GM19239 (cell line): ENCODE measurements at places on chromosomes 6 and 20.

- peak; percentile 13 for DNase-seq
Measured at GRCh38 chr6:142671791-142672190, 273.2 kb downstream of the HIVEP2 start.

- DNase-seq: no peak
Measured at GRCh38 chr6:35058358-35058675, 82.8 kb downstream of the TCP11 start.

GRCh38 chr20:54668271-54669039 is 193.1 kb downstream of the DOK5 start:
- DNase-seq: peak; percentile 16

DNA sequence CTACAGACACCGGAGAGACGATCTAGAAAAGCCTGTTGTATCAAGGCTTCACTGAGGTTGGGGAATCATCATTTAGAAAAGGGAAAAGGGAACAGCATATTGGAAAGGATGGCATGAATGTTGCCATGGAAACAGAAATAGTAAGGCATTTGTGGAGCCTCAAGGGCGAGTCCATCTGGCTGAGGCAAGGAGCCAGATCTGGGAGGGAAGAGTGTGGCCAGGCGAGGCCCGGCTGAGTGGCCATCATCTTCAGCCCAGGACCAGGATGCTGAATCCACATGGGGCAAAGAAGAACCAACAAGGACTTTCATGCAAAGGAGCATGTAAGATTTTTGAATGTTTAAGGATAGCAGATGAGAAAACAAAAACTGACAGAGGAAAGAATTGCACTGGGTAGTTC is 85.8 kb downstream of the MAP3K5 start:
- DNase-seq: no peak

GRCh38 chr6:106250953-106251352 is 74.6 kb downstream of the ATG5 start:
- DNase-seq: no peak

- DNase-seq: no peak
Measured at GRCh38 chr20:44861531-44862006, 23.9 kb upstream of the YWHAB start.

DNA sequence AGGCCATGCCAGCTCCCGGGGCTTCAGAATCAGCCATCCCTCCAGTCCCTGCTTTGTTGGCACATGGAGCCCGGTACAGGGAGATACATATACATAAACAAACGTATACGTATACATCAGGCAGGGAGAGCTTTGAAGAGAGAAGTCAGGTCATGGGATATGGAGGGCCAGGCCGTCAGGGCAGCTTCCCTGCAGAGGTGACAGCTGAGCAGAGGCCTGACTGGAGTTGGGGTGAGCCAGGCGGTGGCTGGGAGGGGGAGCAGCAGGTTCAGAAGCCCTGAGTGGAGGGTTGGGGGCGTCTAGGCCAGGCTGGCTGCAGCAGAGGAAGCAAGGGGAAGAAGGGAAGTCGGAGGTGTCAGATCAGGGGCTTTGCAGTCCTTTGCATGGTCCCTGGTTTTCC is 61.7 kb downstream of the STK35 start:
- no peak for DNase-seq

- no peak for DNase-seq
Measured at GRCh38 chr6:20816126-20816525, 281.9 kb downstream of the CDKAL1 start.

DNA sequence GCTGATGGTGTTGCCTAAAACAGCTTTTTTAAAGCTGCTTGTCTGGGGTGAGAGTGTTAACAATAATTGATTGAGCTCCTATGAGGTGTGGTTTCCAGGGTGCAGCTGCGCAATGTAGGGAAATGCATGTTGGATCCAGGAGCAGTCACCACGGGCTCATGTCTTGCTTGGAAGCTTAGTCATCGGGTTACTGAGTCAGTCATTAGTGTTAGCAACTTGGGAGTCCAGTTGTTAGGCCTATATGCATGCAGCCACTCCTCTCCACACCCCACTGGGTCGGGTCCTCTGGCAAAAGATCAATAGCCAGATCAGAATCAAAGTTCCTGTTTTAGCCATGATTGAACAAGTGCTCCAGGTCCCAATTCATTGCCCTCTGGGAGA is 271.7 kb upstream of the CHD6 start:
- no peak for DNase-seq

DNA sequence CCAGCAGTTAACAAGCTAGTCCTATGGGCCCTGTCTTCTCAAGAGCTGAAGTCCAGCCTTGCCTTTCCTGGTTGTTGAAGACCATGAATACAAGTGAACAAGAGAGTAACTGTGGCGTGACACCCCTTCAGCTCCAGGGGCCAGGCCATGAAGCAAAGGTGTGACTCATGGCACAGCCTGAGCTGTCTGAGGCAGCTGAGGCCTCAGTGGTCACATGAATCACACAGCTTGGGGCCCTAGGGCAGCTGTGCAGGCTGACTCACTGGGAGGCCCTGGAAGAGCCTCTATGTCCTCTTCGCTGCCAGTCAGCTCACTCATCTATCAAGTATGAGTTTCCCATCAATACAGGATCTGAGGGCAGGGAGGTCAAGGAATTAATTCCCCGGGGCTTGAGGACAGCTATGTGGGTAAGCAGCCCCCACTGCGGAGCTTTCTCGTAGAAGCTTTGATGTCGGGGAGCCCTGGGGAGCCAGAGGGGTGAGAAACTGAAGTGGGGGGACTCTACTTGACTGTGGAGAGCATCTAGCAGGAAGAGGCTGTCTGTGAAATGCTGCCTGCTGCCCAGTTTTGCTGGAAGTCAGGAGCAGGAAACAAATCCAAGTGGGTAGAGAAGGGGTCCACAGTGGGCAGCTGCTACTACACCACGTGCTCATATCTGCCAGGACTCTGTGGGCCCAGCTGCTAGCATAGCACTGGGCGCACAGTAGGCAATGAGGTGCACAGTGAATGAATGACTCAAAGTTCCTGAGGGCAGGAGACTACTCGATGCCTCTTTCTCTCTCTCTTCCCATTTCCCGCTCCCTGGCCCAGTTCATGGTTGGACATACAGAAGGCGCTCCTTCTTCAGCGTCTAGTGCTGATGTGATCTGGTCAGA is 13.7 kb upstream of the FAM83C start:
- no peak for DNase-seq

- DNase-seq: no peak
Measured at GRCh38 chr6:112298816-112299281, 44.5 kb upstream of the LAMA4 start.

GRCh38 chr6:105021399-105021798 is 64.5 kb downstream of the LIN28B start:
- DNase-seq: no peak

GRCh38 chr6:136039185-136039584 is 187.7 kb downstream of the PDE7B start:
- DNase-seq: no peak

GRCh38 chr6:44800171-44800783 is 412.8 kb downstream of the CDC5L start:
- DNase-seq: no peak

GRCh38 chr6:116954938-116955337 is 77.9 kb downstream of the RFX6 start:
- DNase-seq: no peak

- DNase-seq: no peak
Measured at GRCh38 chr20:53827292-53828087, 233.9 kb upstream of the ZNF217 start.

GRCh38 chr6:98842342-98843180 is 8.2 kb downstream of the POU3F2 start:
- no peak for DNase-seq

DNA sequence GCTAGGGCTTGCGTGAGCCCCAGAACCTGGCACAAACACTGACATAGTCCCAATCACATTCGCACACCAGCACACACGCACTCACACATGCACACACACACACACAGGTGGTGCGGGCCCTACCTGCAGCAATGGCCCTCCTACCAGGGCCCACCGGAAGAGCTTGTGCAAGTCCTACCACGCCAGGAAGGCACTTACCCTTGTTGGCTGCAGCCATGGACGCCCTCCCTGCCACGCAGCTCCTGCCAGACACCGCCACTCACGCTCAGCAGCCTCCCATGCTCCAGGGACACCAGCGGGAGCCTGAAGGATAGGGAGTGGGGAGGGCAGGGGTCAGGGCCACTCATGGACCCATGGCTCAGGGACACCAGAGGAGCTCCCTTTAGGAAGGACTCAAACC is 7.7 kb downstream of the ADISSP start:
- DNase-seq: no peak

DNA sequence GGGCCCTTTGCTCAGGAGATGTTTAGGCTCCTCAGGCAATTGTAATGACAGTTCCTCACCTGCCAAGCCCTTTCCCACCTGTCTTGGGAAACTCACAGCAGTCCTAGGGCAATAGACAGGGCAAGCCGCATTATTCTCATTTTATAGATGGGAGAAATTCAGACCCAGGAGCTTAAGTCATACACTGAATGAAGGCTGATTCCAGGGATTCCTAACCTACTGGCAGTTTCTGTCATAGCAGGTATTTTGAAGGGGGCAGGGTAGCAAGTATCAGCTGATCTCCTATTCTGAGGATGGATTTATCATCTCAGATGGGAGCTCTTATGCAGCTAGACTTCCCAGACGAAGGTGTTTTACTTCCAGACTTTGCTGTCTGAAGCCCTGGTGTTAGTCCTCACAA is 61.4 kb upstream of the MYL9 start:
- DNase-seq: no peak

DNA sequence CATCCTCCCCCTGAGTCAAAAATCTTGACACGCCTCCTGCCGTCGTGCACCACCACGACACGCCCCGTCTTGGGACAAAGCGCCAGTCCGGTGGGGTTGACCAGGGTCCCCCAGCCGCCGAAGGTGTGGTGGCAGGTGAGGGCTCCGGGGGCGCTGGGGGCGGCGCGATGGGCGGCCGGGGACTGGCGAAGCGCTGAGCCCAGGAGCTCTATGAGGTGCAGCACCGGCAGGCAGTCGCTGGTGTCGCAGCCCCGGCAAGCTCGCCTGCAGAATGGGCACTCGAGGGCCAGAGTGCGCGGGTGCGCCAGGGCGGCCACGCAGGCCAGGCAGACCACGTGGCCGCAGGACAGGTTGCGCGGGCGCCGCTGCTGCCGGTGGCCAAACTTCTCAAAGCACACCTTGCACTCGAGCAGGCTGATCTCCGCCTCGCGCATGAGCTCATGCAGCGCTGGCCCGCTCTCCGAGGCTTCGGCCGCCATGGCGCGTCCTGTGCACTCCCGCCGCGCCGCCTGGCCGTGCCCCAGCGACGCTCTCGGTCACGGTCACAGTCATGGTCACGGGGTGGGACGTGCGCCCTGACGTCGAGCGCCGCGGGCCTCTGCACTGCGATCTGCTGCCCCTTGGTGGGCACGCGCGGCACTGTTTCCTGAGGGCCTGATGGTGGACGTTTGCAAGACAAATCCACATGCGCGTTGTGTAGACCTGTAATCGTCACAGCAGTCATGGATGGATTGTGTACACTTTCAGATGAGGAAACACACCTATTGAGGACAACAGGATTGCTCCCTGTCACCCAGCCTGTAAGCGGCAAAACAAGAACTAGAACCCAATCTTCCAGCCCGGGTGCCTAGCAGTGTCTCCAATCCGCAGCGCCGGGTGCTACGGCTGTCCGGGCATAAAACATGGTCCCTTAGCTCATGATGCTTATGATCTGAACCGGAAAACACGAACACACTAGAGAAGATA is at the start of gene NHLRC1:
TSS of gene NHLRC1 (minus strand) at position 550 of the 966 bp plus-strand sequence. CDS start at position 479, 71 bp downstream.
- DNase-seq: peak; percentile 63

GRCh38 chr6:23477586-23477985 is 648.4 kb upstream of the NRSN1 start:
- DNase-seq: no peak

DNA sequence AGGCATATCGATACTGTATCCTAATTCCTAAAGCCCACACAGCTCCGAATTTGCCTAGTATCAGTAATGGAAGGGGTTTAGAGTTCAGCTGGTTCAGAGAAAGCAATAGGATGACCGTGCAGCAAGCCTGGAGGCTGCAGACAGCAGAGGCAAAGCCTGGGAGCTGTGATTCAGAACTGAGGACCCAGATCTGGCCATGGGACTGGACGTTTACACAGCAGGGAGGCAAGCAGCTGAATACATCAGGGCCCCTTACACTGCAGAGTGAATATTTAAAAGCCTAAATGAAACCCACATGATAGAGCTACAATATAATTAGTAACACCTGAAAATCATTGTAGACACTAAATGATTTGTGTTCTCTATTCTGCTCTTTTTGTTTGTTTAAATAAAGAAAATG is 38.0 kb downstream of the ELOVL2 start:
- no peak for DNase-seq

DNA sequence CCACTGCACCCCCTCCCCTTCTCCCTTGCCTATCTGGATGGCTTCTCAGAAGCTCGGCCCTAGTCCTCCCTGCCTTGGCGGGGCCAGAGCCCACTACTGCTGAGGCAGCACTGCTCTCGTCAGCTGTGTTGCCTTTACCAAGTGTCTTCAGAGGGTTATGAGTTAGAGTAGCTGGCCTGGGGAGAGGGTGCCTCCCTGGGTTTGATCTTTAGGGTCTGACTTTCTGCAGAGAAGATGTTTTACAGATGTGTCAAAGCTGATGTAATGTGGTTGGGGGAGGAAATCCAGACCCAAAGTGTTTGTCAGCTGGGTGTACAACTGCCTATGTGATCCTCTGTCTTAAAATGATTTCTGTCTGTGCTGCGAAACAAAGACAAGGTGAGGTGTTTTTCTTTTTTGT is 30.4 kb upstream of the PI16 start:
- no peak for DNase-seq

GRCh38 chr20:49245921-49246740 is 26.9 kb downstream of the DDX27 start:
- peak; percentile 40 for DNase-seq

GRCh38 chr6:52059821-52060220 is 27.6 kb downstream of the PKHD1 start:
- DNase-seq: no peak

- no peak for DNase-seq
Measured at GRCh38 chr6:130150906-130151305, 71.8 kb downstream of the SAMD3 start.

DNA sequence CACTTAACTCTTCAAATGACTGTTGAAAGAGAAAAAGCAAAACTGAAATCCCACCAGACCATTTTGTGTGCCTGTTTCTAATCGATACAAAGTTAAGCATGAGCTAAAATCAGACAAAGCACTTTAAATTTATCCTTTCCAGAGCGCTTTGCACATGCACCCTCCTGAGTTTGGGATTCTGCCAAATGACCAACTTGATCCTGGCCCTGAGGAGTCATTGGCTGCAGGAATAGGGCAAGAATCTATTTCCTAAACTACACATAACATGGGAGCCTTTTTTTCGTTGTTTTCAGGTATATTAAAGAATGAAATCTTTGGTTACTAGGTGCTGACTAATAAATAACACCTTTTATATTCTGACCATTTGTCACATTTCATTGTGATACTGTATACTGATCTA is 23.8 kb upstream of the MTHFD1L start:
- DNase-seq: no peak

GRCh38 chr20:52747845-52748284 is 224.3 kb upstream of the TSHZ2 start:
- no peak for DNase-seq
